Panc1 (cell line): ENCODE measurements at places on chromosomes 16 and 17. TPM values are rescaled to one million over a fixed set of nuclear protein-coding genes. Genes with fewer than 3 reads are reported as not detected.

DNA sequence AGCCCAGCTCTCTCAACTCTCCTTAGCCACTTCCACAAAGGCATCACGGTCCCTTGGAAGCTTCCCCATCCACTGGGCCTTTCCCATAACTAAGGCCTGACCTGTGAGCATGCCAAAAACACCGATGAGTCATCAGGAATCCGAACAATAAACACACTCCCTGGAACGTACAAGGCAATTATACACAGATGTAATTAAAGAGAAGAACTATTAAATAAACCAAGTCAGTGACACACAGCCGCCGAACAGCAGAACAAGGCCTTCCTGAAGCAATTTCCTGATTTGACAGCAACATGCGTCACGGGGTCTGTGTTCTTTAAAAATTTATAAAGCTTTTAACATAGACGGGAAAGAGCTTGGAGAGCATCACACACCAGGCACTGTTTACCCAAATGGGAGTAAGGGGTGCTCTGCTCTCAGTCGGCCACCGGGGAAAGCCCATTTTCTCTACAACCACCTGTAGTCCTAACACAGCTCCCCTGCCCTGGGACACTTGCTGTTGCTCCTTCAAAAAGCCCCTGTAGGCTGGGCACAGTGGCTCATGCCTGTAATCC is 29.4 kb downstream of the COG7 start:
- DNase-seq, result peak; percentile 86

GRCh38 chr16:2464333-2464732 is 4.4 kb downstream of the TEDC2 start:
- DNase-seq, result no peak

DNA sequence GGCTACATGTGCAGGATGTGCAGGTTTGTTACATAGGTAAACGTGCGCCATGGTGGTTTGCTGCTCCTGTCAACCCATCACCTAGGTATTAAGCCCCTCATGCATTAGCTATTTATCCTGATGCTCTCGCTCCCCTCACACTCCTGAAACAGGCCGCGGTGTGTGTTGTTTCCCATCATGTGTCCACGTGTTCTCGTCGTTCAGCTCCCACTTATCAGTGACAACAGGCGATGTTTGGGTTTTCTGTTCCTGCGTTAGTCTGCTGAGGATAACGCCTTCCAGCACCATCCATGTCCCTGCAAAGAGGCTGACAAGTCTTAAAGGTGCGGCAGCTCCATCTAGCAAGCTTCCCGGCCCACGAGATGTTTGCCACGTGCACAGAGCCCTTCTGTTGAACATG is 175.1 kb downstream of the FOXL1 start:
- DNase-seq, result no peak

Gene CLEC19A
- total RNA-seq, result not detected

Gene CCDC200
- not detected for total RNA-seq

Gene SEZ6L2
- total RNA-seq, result 70.7 TPM

Gene AIPL1
- not detected for total RNA-seq

Gene AP2B1
- total RNA-seq, result 446 TPM
